C1 segment of cervical spinal cord (tissue), 14 donors: ENCODE measurements at places on chromosomes 6 and 20.

DNA sequence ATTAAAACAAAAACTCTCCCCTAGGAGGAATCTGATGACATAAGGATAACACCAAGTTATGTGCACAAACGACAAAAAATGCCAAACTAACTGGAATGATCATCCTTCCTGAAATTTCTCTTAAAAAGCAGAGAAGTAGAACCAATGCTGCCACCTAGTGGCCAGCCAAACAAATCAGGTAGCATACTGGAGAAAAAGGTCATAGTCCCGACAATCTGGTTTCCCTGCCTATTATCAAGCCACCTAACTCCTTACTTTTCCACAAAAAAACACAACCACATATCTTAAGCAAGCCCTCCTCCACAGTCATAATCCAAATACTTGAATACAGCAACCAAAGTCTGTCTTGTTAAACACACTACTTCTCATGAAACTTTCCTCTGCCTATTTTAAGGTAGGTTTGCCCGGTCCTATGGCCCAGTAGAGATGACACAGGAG, 5.3 kb downstream of the OARD1 start:
- peak; percentile 42 for DNase-seq

DNA sequence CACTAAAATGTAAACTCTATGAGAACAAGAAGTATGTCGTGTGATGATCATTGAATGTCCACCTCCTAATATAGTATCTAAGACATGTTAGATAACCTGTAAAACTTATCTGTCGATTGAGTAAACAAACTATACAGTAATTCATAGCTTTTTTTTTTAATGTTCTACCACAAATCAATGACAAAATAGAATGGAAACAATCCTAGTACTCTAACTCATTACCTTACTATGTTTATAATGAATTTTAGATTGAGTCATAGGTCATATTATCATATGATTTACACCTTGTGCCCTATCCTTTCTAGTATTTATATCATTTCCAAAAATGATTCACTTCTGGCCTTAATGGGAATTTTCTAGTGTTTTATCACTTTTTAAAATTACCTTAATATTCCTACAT, 6.1 kb downstream of the VTA1 start:
- DNase-seq: no peak

DNA sequence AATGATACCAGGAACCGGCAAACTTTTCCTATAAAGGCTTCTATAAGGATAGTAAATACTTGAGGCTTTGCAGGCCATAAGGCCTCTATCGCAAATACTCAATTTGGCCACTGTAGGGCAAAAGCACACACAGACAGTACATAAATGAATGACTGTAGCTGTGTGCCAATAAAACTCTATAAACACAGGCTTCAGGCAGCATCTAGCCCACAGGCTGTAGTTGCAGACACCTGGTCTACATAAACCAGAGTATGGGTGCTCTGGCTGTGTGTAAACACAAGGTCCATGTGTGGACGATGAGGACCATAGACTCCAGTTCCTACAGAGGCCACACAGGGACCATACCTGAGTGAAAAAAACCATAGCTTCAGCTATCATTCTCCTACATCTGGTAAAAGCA, 52.2 kb downstream of the ZMYND8 start:
- DNase-seq: no peak

- peak; percentile 5 for DNase-seq
These were observed 81.7 kb upstream of the NFATC2 start for GRCh38 chr20:51624157-51624731.
